Heart left ventricle (tissue), 16 donors: ENCODE measurements at places on chromosomes 1 and 21. TPM values are rescaled to one million over a fixed set of nuclear protein-coding genes. Genes with fewer than 3 reads are reported as not detected.

- no peak for DNase-seq
Measured at GRCh38 chr1:220526294-220526693, 1.6 kb upstream of the MARK1 start.

DNA sequence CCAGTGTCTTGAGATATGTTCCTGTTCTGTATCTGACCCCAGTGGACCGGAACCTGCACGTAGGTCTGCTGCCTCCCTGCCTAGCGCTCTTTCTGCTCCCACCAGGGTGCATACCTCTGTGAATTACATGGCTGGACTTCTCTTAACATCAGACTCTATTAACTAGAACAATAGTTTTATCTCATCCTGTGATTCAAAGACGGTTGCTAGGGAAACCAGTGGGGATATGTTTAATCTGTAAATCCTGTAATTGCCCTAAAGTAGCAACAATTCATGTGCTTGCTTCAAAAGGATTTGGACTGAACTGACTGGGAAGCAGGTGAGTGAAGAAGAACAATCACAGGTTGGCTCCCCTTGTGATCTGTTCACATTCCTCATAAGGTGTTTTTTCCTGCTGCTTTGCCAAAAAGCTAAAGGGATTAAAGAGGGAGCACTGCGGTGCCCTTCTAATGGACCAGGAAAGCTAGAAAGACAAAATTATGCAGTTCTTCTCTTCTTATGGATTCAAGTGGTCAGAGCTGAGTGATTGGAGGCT, 52.7 kb upstream of the DIRAS3 start:
- DNase-seq = no peak

DNA sequence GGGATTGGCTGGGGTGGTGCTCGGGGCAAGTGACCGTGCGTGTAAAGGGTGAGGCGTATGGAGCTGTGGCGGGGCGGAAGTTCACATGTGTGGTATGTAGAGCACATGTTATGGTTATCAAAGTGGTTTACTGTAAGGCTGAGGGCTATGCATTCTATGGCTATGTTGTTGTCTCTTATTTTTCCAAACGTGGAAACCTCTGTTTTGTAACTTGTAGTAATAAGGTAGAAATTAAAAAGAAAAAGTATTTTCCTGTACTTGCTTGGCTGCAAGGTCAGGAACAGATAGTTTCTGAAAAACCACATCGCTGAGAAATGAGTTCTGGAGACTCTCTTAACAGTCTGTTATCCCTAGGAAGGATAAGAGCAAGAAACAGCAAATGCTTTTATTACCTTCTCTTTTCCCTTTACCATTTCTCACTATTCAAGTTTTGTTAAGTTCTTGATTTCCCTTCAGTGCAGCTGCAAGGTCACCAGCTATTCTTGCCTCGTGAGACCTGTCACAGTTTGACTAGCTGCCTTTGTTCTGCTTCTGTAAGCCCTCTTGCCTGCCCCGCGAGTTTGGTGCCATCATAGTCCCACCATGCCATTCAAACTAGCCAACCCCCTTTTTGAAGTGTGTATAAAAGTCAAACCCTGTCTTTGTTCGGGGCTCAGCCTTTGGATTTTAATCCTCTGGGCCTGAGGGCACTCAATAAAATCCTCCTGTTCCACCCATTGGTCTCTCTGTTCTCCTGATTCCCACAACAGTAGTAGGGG, 9.5 kb downstream of the RNU1-2 start:
- DNase-seq = no peak

LDLRAD1 gene
- total RNA-seq = not detected

DVL1 gene
- total RNA-seq = 76.3 TPM

AHDC1 gene
- 43.4 TPM for total RNA-seq

GRCh38 chr21:22965455-22966135, 1967.4 kb downstream of the NCAM2 start:
- no peak for DNase-seq

DNA sequence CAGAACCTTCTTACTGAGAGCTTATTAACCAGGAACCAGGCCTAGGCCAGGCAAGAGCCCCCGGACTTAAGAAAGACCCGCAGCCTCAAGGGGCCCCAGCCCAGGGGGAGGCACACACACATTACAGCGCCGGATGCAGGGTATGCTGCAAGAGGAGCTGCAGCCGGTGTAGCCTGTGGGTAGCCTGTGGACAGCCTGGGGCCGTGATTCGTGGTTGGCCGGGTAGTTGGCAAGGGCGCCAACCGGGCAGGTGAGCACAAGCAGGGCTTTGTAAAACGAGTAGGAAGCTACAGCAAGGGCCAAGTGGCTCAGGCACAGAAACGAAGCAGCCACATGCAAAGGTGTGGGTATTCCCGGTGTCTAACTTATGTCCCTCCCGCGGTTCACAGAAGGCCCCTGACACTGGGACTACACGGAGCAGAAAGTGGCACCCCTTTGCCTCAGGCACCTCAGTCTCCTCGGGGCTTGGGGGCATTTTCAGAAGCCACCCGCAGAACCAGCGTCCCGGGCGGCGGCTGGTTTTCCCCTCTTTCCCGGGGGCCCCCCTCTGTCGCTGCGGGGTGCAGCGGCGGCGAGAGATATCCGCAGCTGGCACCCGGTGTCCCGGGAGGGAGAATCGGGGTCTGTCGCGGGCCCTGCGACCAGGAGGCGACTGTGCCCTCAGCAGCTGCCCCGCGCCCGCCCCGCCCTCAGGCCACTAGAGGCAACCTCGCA, 40.8 kb downstream of the KIAA1614 start:
- DNase-seq = no peak

DNA sequence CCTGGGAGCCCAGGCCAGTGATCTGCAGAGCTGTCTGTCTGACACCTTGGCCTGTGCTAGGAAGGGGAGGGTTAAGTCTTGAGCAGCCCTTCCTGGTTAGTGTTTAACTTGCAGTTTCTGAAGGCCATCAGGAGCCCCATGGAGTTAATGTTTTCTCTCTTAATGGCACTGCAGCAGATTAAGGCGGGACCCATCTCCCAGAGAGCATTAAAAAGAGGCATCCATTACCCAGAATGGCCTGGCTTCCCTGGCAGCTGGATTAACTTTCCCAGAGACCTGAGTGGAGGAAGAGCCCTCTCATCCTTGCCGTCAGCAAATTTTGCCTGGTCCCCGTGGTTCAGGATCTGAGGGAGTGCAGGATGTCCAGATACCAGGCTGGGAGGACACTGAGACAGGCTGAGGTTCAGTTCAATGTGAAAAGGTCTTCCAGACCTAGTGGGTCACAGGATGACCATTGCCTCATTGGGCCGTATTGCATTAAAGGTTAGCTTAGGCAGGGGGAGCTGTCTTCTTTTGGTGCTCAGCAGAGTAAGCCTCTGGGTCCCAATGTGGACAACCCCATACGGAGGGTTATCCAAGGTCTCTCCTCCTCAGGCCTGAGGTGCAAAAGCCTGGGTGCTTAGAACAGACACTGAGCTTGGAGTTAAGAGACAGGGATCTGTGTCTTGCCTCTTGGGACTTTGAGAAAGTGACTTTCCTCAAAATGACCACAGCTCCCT, 522.6 kb downstream of the PTPRU start:
- no peak for DNase-seq

A3GALT2 gene
- not detected for total RNA-seq

DNA sequence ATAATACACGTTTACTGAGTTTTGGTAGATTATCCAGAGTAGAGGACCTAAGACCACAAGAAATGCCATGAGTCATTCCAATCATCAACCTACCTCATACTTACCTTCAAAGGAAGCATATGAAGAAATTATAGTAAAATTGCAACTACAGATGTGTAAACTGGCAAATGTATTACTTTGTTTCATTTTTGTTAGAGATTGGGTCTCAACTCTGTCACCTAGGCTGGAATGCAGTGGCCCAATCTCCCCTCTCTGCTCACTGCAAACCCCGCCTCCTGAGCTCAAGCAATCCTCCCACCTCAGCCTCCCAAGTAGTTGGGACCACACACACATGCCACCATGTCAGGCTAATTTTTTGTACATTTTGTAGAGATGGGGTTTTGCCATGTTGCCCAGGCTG, 5.2 kb downstream of the TMCO1 start:
- no peak for DNase-seq

SYT6 gene
- total RNA-seq = not detected

TACSTD2 gene
- not detected for total RNA-seq

DNA sequence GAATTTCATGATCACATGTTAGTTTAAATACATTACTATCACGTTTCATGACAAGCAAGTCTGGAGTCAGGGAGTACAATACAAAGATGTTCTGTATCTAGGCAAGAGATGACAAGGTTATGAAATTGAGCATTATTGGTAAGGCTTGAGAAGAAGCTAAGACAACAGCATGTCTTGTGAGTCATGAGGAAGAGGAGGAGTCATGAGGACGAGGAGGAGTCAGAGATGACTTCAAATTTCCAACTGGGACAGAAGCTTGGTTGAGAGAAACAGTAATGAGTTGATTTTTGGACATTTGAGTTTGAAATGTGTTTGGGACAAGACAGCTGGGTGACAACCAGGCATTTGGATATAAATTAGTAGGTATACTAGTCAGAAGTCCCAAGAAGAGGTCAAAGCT, 4.3 kb upstream of the UBE2U start:
- DNase-seq = no peak

DNA sequence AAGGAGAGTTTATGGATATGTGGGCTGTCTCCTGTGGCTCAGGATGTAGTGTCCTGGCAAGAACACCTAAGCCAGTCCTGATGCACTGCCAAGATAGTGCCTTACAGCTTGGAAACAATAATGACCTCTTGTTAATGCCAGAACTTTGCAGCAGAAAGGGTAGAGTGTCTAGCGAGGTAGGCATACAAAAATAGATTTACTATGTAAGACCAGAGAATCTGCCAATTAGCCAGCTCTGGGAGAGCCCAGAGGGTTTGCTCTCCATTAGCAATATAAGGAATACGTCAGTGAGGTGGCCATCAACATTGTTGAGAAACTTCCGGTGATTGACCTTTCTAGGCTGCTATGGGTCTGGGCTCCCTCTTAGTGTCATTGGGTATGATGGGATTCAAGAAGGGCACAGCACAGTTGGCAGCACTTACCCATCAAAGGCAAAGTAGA, 178.5 kb upstream of the GALNT2 start:
- no peak for DNase-seq

RNU1-3 gene
- total RNA-seq = 2,349 TPM

FOXE3 gene
- not detected for total RNA-seq

SLC5A9 gene
- not detected for total RNA-seq

IL20 gene
- not detected for total RNA-seq

FMOD gene
- 17.9 TPM for total RNA-seq

DNA sequence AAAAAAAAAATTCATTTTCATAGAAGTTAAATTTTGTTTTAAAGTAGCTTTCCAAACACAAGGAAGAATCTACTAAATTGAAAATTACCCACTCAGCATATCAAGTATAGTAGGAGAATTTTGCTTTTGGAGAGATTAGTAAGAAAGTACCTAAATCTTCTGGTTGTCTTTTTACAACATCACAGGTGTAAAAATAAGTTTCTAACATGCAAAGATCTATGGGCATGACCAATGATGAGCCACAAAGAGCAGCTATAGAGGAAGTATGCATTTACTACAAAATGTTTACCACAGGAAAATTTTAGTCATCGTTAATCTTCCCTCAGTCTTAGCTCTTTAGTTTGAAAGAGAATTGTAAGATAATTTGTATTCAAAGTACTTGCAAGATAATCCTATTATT, 28.1 kb downstream of the ANGPTL3 start:
- DNase-seq = no peak

LIN28A gene
- total RNA-seq = not detected

- DNase-seq = no peak
Measured at GRCh38 chr1:41559331-41559730, 74.8 kb upstream of the EDN2 start.

- no peak for DNase-seq
Measured at GRCh38 chr1:32321712-32322291, 14.2 kb downstream of the MARCKSL1 start.

- peak; percentile 30 for DNase-seq
Measured at GRCh38 chr1:85048296-85049064, at the start of gene MCOLN3. Gene MCOLN3 (minus strand): TSS chr1:85048500. CDS start chr1:85045360, 3,140 bp downstream.

FAM110D gene
- 6.4 TPM for total RNA-seq

DNA sequence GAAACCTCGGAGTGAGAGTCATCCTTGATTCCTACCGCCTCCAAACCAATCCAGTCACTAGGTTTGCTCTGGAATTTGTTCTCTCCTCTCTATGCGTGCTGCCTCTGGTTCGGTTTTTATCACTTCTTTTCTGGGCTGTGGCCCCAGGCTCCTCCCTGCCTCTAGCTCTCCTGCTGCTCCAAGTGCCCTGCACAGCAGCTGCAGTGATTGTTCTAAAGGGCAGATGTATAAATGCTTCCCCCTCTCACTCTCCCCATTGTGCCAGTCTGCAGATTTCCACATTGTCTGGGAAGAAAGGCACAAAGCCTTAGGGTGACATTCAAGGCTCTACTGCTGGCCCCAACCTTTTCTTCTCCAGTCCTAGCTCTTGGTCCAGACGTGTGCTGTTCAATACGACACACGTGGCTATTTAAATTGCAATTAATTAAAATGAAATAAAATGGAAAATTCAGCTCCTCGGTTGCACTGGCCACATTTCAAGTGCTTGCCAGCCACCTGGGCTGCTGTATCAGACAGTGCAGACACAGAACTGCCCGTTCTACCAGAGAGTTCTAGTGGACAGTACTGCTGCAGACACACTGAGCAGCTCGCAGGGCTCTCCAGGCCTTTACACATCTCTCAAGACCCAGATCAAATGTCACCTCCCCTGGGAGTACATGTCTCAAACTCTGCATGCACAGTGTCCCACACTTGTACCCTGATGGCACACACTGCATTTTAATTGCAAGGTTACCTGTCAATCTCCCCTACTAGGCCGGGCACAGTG, 12.4 kb downstream of the TRIM62 start:
- DNase-seq = no peak

MYBPHL gene
- total RNA-seq = not detected

- peak; percentile 79 for DNase-seq
Measured at GRCh38 chr1:45913183-45913683, 109.8 kb downstream of the MAST2 start.
